ENCODE measurements at places on chromosomes 7 and 10. TPM values are rescaled to one million over a fixed set of nuclear protein-coding genes. Genes with fewer than 3 reads are reported as not detected.

OPALIN gene
- total RNA-seq = not detected

SPDYE6 gene
- not detected for total RNA-seq

RASA4B gene
- total RNA-seq = 31.9 TPM

GLCCI1 gene
- 22.3 TPM for total RNA-seq

PILRA gene
- 5.3 TPM for total RNA-seq

HOXA13 gene
- not detected for total RNA-seq

CFAP43 gene
- not detected for total RNA-seq

MBL2 gene
- not detected for total RNA-seq

GRCh38 chr10:17649836-17650235 is 5.9 kb downstream of the STAM start:
- H3K4me3 ChIP-seq = no peak overlapping the region
- no peak for DNase-seq
- H3K27ac ChIP-seq = no peak overlapping the region
- no peaks in the 10 kb centered on the region for H3K27me3 ChIP-seq

- no peak overlapping the region for H3K4me3 ChIP-seq
- peaks cover 14% of the 10 kb centered on the region for H3K4me1 ChIP-seq
- no peak overlapping the region for H3K27ac ChIP-seq
- H3K36me3 ChIP-seq = no peaks in the 10 kb centered on the region
- DNase-seq = no peak
- no peaks in the 10 kb centered on the region for H3K27me3 ChIP-seq
Measured at GRCh38 chr10:87503401-87503800, 1.3 kb upstream of the MINPP1 start.

DNA sequence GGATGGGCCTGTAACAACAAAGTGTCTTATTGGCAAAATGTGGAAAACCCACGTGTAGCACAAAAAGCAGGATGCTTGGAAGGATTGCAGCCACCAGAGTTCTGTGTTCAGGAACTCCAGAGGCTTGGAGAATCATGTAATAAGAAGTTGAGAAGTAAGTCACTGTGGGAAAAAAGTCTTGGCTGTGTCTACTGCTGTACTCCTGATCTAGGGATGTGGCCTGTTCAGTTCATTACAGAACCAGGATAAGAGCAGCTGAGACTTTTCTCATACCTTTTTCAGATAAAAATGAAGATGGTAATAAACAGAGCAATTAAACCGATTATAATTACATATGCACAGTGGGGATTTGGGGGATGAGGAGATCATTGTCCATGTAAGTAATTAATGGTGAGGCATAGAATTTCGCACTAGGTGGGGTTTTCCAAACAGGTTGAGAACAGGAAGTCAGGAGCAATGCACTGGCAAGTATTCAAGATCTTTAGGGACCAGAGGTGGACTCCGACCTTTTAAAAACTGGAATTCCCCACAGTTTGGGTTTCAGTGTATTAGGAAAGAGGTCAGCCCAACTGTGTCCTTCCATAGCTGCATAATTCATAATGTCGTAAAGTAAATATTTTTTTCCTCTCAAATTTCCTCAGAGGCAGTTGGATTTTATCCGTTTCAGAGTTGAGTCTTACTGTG is 281.7 kb downstream of the FRMD4A start:
- no peak overlapping the region for H3K27ac ChIP-seq
- H3K4me1 ChIP-seq = no peaks in the 10 kb centered on the region
- no peaks in the 10 kb centered on the region for H3K27me3 ChIP-seq

DNA sequence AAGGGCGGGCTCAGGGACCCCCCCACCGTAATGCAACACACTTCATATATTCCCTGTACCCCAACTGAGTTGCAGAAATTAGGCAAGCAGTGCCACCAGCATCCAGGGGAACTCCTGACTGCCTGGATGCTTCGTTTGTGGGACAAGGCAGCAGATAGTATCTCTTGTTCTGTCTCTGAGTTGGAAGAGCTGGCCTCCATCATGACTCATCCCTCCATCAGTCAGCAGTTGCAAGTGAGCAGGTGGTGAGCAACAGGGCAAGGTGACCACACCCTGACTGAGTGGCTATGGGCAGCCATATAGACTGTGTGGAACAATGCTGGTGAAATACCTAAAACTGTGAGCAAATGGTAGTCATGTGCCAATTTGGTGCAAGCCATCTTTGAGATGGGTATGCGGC is 22.8 kb upstream of the ADAMTS14 start:
- no peaks in the 10 kb centered on the region for H3K4me1 ChIP-seq
- no peak overlapping the region for H3K4me3 ChIP-seq
- DNase-seq = no peak
- H3K27ac ChIP-seq = no peak overlapping the region
- peaks cover 3% of the 10 kb centered on the region for H3K27me3 ChIP-seq

GRCh38 chr7:88347517-88347916 is 40.8 kb upstream of the STEAP4 start:
- DNase-seq = no peak
- no peaks in the 10 kb centered on the region for H3K36me3 ChIP-seq
- no peaks in the 10 kb centered on the region for H3K4me1 ChIP-seq

DNA sequence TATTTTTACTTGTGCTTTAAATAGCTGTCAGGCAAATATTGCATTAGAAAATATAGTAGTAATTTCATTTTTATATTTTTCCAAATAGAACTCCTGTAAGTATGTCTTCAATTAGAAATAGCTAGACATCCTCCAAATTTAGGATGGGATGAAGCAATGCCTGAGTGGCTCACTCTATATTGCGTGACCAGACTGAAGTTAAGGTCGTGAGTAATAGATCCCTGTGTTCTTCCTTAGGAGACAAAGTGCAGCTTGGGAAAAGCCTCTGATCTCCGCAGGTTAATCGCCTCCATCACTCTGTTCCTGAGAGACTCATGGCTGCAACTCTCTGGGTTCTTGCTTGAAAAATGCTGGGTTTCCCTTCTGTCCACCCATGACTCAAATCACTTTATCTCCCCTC is 484.8 kb upstream of the ANKRD30A start:
- H3K27ac ChIP-seq = no peak overlapping the region
- no peak overlapping the region for H3K4me3 ChIP-seq
- no peaks in the 10 kb centered on the region for H3K27me3 ChIP-seq
- H3K36me3 ChIP-seq = no peaks in the 10 kb centered on the region

GRCh38 chr7:131363719-131364118 is 36.0 kb downstream of the MKLN1 start:
- H3K4me3 ChIP-seq = no peak overlapping the region
- DNase-seq = no peak

- H3K27me3 ChIP-seq = peaks cover 16% of the 10 kb centered on the region
- H3K4me1 ChIP-seq = no peaks in the 10 kb centered on the region
- no peak overlapping the region for H3K27ac ChIP-seq
- H3K4me3 ChIP-seq = no peak overlapping the region
- no peaks in the 10 kb centered on the region for H3K36me3 ChIP-seq
Measured at GRCh38 chr7:156654511-156655234, 14.1 kb downstream of the RNF32 start.

- H3K4me1 ChIP-seq = no peaks in the 10 kb centered on the region
- DNase-seq = no peak
- H3K36me3 ChIP-seq = no peaks in the 10 kb centered on the region
- H3K27me3 ChIP-seq = no peaks in the 10 kb centered on the region
Measured at GRCh38 chr7:91374321-91374989, 110.2 kb downstream of the FZD1 start.

GRCh38 chr10:128507066-128507465 is 380.8 kb upstream of the MKI67 start:
- H3K27ac ChIP-seq = no peak overlapping the region
- no peaks in the 10 kb centered on the region for H3K27me3 ChIP-seq
- DNase-seq = no peak
- no peak overlapping the region for H3K4me3 ChIP-seq
- H3K4me1 ChIP-seq = no peaks in the 10 kb centered on the region

DNA sequence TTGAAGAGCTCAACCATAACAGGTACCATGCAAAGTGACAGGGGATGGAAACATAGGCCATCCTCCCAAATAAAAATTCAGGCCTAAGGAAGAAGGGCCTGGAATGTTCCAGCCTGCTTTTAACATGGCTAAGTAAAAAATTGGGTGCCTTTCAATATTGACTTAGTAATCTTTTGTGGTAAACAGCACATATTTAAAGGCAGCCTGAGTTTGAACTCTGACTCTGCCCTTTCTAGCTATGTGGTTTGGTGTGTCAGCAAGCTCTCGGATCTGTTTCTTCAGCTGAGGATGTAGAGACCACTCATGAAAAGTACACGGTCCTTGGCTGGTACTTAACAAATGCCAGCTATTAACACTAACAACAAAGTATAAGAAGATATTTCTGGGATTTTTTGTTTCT is 191.8 kb upstream of the CDCA7L start:
- no peaks in the 10 kb centered on the region for H3K4me1 ChIP-seq
- no peak overlapping the region for H3K4me3 ChIP-seq
- no peak overlapping the region for H3K27ac ChIP-seq
- H3K27me3 ChIP-seq = no peaks in the 10 kb centered on the region
- no peak for DNase-seq
- no peaks in the 10 kb centered on the region for H3K36me3 ChIP-seq

GRCh38 chr7:2224934-2225333 is 7.8 kb downstream of the MAD1L1 start:
- no peaks in the 10 kb centered on the region for H3K27me3 ChIP-seq
- no peak for DNase-seq
- no peak overlapping the region for H3K4me3 ChIP-seq
- H3K4me1 ChIP-seq = peaks cover under 1% of the 10 kb centered on the region
- no peak overlapping the region for H3K27ac ChIP-seq

- no peaks in the 10 kb centered on the region for H3K4me1 ChIP-seq
- DNase-seq = no peak
- no peaks in the 10 kb centered on the region for H3K36me3 ChIP-seq
Measured at GRCh38 chr7:124752310-124752709, 13.3 kb downstream of the GPR37 start.

- DNase-seq = no peak
- no peak overlapping the region for H3K4me3 ChIP-seq
- H3K4me1 ChIP-seq = no peaks in the 10 kb centered on the region
- no peaks in the 10 kb centered on the region for H3K27me3 ChIP-seq
Measured at GRCh38 chr7:80145780-80146422, 11.3 kb downstream of the GNAI1 start.

DNA sequence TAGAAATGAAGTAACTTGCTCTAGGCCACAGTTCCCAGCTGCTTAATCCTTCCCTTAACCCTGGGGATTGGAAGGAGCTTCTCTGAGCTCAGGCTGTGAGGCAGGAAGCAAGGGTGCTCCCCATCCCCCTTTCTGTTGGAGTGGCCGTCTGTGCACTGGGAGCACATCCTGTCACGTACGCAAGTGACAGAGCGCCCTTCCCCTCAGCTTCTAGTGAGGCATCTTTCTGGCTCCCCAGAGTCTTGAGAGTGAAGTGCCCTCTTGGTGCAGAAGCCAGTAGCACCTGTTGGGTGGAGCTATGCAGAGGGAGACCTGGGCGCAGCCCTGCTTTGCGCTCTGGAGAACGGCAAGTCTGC is 47.8 kb downstream of the SHH start:
- H3K27me3 ChIP-seq = no peaks in the 10 kb centered on the region
- H3K27ac ChIP-seq = peak overlapping the region; percentile 57
- DNase-seq = peak; percentile 31
- H3K36me3 ChIP-seq = peaks cover 49% of the 10 kb centered on the region
- peaks cover 36% of the 10 kb centered on the region for H3K4me1 ChIP-seq

DNA sequence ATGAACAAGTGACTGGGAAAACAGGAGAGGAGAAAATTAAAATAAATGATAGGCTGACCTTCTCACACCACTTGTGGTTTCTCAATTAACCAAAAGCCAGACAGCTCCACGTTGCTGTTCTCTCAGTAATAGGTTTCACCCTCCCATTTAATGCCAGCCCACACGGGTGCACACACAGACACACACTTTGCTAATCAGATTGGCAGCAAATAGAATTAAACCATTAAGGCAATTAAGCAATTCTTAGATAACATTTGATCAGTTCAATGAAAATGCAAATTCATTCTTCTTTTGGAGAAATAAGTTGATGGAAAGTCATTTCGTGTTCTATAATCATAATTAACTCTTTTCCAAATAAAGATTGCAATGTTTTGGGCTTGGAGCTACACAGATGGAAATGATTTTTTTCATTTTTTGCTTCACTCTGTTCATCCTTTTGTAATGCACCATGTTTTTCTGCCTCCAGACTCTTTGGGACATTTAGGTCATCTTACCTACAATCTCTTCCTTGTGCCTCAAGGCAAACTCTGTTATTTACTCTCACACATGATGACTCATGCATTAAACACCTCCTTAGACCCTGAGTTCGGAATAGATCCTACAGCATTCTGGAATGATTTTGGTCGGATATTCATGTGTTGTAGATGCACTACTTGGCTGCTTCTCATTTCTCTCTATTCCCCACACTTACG is 700.7 kb downstream of the AUTS2 start:
- H3K36me3 ChIP-seq = no peaks in the 10 kb centered on the region
- DNase-seq = no peak
- H3K27me3 ChIP-seq = no peaks in the 10 kb centered on the region
- no peak overlapping the region for H3K4me3 ChIP-seq
- no peak overlapping the region for H3K27ac ChIP-seq

- no peak overlapping the region for H3K4me3 ChIP-seq
- H3K36me3 ChIP-seq = no peaks in the 10 kb centered on the region
- H3K4me1 ChIP-seq = no peaks in the 10 kb centered on the region
- no peak for DNase-seq
Measured at GRCh38 chr10:50997461-50997860, 76.8 kb upstream of the PRKG1 start.

DNA sequence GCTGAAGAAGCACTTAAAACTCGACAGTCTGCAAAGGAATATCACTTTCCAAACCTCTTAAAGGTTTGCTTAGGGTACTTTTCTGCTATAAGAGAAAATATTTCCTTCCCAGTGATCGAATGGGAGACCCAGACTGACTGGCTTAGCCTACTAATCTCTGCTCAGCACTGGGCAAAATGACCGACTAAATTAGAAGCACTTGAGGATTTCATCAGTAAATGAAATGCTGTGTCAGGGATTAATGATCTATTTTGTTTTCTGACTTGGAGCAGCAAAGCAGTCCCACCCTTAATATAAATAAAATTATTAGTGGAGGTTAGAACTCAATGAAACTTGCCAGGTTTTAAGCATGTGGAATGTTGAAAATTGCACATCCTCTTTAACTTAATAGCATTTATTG is 411.6 kb downstream of the NEBL start:
- no peaks in the 10 kb centered on the region for H3K27me3 ChIP-seq
- no peak overlapping the region for H3K4me3 ChIP-seq

- peaks cover 31% of the 10 kb centered on the region for H3K4me1 ChIP-seq
- H3K27me3 ChIP-seq = no peaks in the 10 kb centered on the region
- no peak overlapping the region for H3K27ac ChIP-seq
- DNase-seq = no peak
- peaks cover 63% of the 10 kb centered on the region for H3K36me3 ChIP-seq
Measured at GRCh38 chr10:62057850-62058249, 156.4 kb downstream of the ARID5B start.

DNA sequence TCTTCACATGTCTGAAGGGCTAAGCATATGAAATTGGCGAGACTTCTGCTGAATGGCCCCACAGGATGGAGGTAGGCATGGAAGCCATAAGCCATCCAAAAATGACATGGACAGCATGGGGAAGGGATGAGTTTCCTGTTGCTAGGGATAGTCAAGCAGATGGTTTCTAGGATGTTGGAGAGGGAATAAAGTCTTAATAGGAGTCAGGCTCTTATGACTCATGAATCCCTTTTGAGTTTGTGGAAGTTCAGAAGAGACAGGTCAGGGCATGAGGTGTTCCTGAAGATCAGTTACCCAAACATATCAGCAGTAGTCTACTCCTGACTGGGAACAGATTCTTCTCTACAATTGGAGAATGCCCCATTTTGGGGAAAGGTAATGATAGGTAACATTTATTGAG is 243.9 kb downstream of the REEP3 start:
- H3K4me1 ChIP-seq = no peaks in the 10 kb centered on the region
- peaks cover 3% of the 10 kb centered on the region for H3K27me3 ChIP-seq
- no peak for DNase-seq
- H3K27ac ChIP-seq = no peak overlapping the region

Data from CD4-positive, alpha-beta T cell (primary cell).